Fibroblast of skin of left quadriceps (primary cell): ENCODE measurements at places on chromosomes 6 and 20.

GRCh38 chr6:128519931-128520435 is 416 bp downstream of the PTPRK start:
- no peak for DNase-seq

DNA sequence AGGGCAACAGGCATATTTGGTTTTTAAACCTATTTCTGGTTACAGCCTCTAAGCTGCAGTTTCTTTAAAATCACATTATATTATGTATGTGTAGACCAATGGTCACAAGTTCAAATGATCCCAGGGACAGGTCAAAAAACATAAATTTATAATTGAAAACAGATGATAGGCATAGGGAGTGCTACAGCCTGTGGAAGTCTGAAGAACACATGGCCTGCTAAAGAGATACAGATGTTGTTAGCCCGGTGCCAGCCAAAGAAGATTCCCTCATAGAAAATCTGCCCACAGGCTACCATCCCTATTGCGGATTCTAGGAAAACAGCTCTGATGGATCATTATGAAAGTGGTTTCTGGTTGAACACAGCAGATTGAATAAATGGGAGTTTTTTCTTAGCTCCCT is 65.3 kb downstream of the NRSN1 start:
- no peak for DNase-seq

DNA sequence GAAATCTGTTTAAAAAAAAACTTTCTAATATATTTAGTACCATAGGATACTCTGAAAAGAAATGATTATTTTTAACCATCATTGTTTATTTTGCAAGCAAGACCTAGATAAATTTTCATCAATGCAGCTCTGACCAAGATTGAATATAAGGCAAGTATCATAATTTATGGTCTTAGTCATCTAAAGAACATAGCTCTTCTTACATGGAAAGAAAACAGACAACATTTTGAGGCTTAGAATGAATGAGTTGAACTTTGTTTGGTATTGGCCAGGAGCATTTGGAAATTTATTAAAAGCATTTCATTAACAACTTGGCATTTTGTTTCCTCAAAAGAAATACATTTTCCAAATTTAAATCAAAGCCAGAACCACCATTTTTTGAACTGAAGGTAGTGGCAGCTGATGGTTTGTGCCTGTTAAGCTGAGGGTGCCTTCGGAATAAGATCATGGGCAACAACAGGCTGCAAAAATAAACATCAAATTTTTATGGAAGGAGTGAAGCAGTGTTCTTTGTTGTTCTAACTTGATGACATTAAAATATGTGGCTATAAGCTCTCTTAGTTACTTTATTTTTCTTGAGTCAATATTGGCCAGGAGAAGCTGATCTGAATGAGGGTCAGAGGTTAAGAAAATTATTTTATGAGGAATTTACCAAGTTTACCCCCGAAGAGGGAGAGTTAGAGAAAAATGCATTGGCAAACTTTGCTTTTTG is 6.7 kb upstream of the ATXN1 start:
- no peak for DNase-seq

GRCh38 chr6:118504611-118505010 is 43.5 kb upstream of the PLN start:
- no peak for DNase-seq

GRCh38 chr6:11714116-11714797 is 64.3 kb downstream of the ADTRP start:
- no peak for DNase-seq

DNA sequence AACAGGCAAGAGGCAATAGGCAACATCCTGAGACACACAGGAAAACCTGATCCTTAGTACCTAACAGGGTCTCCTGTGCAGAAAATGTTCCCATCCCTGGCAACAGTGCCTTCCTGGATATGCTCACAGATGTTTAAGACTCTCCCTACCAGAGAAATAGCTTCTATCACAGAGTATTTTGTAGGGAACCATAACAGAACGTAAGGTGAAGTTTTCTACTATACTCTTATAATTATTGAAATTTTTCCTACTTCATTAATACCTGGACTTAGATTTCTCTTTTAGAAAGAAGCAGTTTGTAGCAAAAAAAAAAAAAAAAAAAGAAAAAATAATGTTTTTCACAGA is 33.5 kb upstream of the LGSN start:
- DNase-seq, result no peak

DNA sequence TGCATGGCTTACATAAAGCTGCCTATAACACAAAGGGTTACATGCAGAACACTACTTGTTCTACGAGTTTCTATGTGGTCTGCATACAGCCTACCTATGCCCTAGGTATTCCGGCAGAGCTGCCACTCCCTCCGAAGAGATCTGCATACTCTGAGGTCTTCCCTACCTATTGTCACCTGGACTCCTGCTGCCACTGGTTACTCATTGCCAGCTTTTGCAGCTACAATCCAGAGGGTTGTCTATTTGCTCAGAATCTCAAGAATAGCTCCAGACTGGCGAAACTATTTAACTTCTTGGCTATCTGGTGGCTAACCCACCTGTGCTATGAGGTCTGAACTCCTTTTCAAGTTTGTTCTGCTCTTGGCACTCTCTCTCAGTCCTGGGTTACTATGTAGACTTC is 323.3 kb downstream of the BMP2 start:
- DNase-seq, result no peak

GRCh38 chr6:166419717-166420116 is 37.0 kb upstream of the MPC1 start:
- no peak for DNase-seq

GRCh38 chr6:50887112-50887511 is 68.4 kb downstream of the TFAP2B start:
- no peak for DNase-seq

DNA sequence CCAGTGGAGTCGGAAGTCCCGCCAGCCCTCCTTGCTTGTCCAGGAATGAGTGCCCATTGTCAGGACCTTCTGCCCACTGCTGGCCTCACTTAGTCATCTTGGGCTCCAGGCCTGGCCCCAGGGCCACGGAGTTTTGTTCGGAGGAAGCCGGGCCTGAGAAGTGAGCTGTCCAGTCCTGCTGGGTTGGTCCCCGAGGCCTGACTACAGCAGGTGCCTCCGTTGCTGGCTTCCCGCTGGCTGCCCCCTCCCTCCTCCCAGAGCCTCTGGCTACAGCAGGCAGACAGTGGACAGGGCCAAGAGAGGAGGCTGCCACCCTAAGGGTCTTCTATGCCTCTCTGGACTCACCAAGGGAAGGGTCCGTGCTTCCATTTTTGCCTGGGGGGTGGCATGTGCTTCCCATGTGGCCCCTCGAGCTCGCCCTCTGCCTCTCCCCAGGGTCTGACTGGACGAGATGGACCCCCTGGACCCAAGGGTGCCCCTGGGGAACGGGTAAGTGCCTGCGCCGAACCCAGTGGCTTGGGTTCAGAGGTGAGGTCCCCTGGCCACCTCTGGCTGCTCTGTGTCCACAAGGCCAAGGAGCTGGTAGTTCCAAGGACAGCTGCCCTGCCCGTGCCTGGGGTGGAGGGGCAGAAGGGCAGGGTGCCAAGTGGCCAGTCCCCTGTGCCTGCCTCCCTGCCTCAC is 2.8 kb downstream of the COL9A3 start:
- no peak for DNase-seq

DNA sequence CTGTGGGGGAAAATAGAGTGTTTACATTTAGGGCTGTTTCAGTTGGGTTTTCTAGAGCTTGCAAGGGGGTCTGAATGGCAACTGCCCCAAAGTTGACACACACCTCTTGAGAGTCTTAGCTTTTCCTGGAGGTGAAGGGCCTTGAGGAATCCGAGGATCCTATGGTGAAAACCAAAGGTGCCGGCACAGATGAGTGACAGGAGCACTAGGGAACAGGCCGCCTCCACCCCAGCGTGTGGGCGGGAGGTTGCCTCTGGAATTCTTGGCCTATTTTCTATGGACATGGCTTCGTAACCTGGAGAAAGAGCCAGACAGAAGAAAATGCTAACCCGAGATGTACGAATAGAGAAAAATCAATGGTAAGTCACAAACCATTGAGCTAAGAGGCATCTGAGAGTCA is 283.2 kb upstream of the FOXQ1 start:
- no peak for DNase-seq

DNA sequence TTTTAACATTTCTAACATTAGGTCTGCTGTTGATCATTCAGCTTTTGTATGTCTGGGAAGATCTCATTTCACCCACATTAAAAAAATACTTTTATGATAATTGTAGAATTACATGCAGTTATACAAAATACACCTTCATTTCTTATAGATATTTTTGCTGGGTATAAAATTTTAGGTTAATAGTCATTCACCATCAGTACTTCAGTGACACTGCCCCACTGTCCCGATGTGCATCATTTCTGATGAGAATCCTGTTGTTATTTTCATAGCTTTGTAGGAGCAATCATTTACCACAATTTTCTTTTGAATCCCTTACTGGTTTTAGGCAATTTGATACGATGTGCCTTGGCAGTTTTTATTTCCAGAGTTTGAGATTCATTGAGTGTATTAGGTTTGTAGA is 173.6 kb downstream of the JARID2 start:
- no peak for DNase-seq

GRCh38 chr6:117280922-117281321 is 15.6 kb downstream of the VGLL2 start:
- DNase-seq, result no peak

DNA sequence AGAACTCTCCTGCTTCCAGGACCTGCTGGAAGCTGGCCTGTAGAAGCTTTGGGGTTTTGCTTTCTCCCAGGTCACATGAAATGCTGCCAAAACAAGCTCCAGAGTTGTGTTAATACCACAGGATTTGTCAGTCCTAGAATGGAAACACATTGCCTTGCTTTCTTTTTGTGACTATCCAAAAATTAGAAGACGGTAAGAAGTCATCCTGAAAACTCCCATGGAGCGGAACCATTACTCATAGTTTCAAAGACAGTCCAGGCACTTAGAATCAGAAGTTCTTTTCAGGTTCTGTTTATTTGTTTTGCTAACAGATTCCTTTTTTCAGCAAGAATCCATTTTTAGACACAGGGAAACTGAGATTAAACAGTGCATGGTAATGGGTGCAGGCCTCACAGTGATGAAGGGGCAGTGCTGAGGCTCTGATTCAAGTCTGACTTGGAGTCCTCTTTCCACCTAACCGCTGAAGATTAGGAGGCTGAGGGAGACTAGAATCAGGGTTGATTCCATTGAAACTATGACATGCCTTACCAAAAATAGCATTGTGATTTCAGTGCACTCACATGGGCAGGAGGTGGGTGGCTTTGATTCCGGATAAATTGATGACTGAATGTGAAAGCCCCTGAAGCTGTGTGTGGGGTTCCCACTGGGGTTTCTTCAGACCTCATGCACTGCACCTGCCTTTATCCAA is 72.2 kb upstream of the NAA20 start:
- no peak for DNase-seq

DNA sequence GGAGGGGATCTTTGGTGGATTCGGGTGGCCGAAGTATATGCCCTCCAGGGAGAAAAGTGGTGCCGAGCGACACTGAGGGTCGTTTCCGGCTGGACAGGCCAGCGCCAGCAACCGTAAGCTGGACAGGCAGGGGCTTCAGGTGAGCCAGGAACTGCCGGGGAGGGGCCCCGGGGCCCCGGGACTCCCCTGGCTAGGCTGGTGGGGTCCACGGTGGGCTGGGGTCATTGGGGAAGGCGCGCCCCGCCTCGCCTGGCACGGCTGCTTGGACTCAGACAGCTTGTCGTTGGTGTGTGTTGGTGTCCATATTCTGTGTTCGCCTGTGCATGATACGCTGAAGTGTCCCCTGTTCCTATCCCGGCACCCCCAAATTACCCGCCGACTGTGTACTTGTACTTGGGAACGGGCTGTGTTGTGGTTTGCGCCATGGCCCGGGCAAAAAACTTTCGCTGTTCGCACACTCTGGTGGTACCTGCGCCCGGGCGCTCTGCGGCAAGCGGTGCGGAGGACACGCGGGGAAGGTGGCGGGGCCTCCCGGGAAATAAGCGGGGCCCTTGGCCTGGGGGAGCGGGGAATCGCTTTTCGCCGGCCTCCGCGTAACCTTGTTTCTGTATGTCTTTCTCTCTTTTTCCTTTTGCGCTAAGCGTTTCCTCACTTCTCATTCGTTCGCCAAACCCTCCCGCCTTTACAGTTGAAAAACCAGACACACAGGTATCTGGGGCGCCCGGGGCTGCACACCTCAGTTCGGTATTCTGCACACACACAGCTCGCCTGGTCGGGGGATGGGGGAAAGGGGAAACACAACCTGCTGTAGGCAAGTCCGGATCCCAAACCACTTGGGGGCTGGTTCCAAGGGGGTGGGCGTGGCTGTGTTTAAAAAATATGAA is 3.2 kb downstream of the GNAS start:
- no peak for DNase-seq

- no peak for DNase-seq
These were observed 213.4 kb downstream of the BMP7 start for GRCh38 chr20:57053067-57053466.

DNA sequence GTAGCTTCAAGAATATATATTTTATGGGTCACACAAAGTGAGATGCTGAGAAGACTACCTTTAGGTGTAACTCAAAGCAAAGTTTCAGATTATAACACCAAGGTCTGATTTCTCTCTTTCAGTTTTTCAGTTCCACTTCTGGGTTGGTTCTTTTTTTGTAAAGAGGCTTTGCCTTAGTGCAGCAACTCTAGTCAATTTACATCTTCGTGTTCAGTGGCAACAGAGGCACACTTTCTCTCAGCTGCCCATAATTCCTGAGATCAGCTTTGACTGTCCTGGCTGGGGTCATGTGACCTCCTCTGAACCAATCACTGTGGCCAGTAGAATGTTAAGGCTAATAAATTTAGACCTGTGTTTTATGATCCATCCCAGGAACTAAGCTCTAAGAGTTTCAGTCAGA is 120.2 kb downstream of the TINAG start:
- no peak for DNase-seq

- DNase-seq, result no peak
These were observed 540.7 kb downstream of the BMP2 start for GRCh38 chr20:7308163-7308562.

- no peak for DNase-seq
These were observed 128.9 kb upstream of the ZNF184 start for GRCh38 chr6:27601668-27602254.

DNA sequence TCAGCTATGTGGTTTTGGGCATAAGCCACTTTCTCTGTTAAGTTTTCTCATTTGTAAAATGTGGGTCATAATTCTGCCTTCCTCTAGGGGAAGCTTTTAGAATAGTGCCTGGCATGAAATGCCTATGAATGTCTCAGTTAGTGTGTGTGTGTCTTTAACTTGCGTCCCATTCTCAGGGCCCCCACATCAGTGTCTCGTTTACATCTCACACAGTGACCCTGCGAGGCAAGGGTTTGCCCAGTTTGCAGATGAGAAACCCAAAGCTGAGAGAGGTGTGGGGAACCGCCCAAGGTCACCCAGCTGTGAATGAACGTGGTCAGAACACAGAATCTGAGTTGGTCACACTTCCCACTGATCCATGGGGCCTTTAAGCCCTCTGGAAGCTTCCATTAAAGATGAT is 14.1 kb downstream of the DYNLRB1 start:
- DNase-seq, result no peak

DNA sequence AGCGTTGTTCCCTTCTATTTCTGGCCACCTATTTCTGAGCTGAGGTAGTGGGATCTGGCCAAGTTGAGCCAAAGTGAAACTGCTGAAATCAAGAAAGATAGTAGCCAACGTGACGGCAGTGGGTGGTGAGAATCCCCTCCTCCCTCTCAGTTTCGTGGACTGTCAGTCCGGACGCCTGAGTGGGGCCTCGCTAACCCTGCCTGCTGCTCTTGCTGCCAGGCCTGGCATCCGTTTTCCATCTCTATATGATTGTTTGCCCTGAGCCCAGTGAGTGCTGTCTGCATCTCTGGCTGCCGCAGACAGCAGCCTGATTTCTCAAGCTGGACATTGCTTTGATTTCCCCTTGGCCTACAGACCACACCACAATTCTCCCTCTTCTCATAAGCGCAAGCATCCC is 23.5 kb upstream of the PAX1 start:
- no peak for DNase-seq
